ENCODE measurements at places on chromosomes 4 and X.

- no peak for DNase-seq
Observed at GRCh38 chr4:148787831-148788477, 345.7 kb upstream of the NR3C2 start.

DNA sequence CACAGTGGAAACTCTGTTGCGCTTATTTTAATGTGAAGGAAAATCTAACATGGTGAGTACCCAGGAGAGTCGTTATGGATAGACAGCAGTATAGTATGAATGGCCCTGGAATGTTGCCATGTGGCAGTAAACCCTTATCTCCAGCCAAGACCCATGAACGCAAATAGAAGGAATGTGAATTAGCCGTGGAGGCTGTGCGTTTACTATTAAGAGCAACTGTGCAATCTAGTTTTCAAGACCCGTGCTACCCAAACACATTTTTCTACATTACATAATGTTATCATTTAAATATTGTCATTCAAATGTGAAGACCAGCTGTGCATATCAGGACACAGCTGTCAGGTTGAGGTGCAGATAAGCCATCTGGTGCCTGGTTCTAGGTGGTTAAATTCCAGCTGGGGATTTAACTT is 13.3 kb upstream of the AGA start:
- no peak for DNase-seq

- no peak for DNase-seq
Observed at GRCh38 chrX:38961936-38962335, 160.7 kb downstream of the MID1IP1 start.

GRCh38 chr4:128528793-128529553 is 241.4 kb upstream of the PGRMC2 start:
- no peak for DNase-seq

DNA sequence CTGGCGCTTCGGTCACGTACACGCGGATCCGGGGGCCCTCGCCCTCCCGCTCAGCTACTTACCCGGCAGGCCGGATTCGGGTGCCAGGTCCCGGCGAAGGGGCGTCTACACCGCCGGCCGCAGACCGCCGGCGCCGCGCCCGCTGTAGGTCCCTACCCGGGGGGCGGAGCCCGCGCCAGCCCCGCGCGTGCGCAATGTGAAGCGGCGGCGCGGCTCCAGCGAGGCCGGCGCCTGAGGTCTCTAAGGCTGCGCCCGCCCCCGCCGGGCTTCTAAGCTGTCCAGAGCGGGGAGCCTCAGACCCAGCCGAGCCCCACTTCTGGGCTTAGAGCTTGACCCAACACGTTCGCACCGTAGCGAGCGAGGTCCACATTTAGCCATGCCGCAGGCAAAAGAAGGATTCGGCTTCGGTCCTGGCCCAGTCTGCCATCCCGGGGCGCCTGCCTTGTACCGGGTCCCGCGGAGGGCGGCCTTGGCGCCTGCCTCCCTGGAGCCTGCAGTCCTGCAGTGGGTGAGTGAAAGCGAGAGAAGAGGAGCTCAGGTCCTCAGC is at the start of gene ZNF518B:
Gene ZNF518B (minus strand): TSS at position 172 of the 547 bp plus-strand sequence. CDS start 11,098 bp downstream, outside the sequence.
- DNase-seq: peak; percentile 86

- no peak for DNase-seq
Observed at GRCh38 chrX:69961365-69962072, 88.2 kb downstream of the AWAT2 start.

GRCh38 chrX:56947699-56948098 is 47.6 kb downstream of the SPIN3 start:
- no peak for DNase-seq

DNA sequence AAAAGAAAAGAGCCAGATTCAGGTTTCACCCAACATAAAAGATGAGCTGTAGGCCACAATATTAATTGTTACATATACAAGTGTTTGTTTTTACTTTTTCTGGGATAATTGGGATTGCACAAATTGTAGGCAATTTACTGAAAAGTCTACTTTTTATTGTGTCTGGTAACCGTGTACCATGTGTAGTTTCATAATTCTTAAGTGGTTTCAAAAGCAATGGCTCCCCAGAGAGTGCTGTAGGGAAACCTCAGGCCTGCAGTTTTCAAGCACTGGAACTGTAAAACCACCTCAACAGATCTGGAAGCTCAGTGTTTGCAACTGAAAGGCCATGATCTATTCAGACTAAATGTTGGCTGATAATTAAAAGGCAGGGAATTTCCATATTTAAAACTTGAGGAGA is 53.9 kb upstream of the MMAA start:
- no peak for DNase-seq

DNA sequence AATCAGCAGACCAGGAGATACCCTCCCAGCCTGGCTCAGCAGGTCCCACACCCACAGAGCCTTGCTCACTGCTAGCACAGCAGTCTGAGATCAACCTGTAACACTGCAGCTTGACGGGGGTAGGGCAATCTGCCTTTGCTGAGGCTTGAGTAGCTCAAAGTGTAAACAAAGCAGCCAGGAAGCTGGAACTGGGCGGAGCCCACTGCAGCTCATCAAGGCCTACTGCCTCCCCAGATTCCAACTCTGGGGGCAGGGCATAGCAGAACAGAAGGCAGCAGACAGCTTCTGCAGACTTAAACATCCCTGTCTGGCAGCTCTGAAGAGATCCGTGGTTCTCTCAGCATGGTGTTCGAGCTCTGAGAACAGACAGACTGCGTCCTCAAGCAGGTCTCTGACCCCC is 15.1 kb upstream of the GABRA2 start:
- peak; percentile 66 for DNase-seq

GRCh38 chr4:8428288-8429097 is 12.0 kb downstream of the ACOX3 start:
- peak; percentile 97 for DNase-seq

DNA sequence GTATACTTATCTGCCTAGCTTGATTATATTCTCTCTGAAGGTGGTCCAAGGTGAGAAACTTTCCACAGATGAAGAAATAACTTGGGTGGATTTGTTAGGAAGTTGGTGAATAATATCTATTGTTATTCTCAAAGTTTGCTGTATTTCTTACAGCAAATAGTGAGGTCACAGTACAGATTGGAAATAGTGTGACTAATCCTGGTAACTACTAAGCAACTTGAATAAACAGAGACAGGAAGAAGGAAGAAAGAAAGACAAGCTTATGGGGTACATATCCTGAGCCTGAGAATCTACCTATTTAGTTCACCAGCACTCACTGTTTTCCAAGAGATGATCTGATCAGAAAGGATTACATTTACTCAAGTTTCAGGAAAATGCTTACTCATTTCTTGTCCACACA is 1416.1 kb downstream of the RPA4 start:
- DNase-seq: no peak

DNA sequence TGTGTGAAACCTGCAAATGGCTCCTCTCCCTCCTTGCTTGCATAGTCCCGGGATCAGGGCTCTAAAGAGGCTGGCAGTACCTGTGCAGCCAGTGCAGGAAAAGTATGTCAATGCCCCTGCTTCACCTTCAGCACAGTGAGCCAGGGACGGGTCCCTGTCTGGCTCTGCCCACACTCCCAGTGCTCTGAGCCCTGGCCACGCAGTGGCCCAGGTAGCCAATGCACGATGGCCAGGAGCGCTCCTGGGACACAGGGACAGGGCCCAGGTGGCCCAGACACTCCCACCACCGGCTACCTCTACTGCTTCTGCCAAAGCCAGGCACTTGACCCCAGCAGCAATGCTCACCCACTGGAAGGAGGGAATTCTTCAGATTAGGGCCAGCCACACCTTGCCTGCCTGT is 68.0 kb upstream of the MAGEA10 start:
- no peak for DNase-seq

- no peak for DNase-seq
Observed at GRCh38 chr4:153603258-153603657, 80.8 kb upstream of the TLR2 start.

DNA sequence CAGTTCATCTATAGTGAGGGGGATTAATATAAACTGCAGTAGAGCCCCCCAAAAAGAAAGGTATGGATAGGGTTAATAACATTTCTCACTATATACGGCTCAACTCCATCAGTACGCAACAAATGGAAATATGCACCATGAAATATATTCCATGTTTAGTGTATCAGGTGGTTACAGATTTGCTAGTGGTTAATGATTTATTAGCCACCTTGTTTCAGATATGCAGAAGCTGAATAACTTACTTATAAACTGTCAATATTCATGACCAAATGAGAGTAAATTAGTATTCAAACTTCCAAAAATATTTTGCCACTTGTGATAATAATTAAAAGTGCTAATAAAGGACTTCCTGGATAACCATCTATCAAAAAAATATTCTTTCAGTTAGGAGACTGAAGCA is 14.8 kb downstream of the AMTN start:
- no peak for DNase-seq

- DNase-seq: no peak
Observed at GRCh38 chrX:65600106-65600505, 65.5 kb upstream of the LAS1L start.

DNA sequence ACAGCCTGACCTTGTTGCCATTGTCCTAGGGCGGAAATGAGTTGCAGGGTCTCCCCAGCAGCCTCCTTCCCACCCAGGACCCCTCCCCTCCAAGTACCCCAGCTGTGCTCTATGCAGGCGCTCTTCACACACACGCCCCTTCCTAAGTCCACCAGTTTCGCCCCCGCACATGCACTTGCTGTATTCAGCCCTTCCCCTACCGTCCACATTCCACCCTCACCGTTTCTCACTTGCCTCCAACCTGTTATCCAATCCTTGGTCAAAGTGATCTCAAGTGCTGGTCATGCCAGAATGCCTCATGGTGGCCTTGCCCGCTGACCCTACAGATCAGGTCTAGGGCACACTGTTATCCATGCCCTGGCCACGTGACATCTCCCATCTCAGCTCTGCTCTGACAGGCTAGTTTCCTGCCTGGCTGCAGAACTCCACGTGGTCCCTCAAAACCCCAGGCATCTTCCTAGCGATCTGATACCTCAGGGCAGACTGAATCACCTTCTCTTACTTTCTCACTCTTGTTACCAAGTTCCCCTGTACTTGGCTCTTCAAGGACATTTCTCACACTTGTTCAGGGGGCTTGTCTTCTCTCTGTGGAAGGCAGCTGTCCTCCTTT is 39.7 kb downstream of the NSG1 start:
- DNase-seq: no peak

GRCh38 chrX:108121291-108121690 is 29.7 kb downstream of the ATG4A start:
- no peak for DNase-seq

GRCh38 chr4:5893004-5893580 is at the start of gene CRMP1:
TSS of gene CRMP1 (minus strand) at chr4:5893086. CDS start at chr4:5892969, 117 bp downstream.
- peak; percentile 87 for DNase-seq

DNA sequence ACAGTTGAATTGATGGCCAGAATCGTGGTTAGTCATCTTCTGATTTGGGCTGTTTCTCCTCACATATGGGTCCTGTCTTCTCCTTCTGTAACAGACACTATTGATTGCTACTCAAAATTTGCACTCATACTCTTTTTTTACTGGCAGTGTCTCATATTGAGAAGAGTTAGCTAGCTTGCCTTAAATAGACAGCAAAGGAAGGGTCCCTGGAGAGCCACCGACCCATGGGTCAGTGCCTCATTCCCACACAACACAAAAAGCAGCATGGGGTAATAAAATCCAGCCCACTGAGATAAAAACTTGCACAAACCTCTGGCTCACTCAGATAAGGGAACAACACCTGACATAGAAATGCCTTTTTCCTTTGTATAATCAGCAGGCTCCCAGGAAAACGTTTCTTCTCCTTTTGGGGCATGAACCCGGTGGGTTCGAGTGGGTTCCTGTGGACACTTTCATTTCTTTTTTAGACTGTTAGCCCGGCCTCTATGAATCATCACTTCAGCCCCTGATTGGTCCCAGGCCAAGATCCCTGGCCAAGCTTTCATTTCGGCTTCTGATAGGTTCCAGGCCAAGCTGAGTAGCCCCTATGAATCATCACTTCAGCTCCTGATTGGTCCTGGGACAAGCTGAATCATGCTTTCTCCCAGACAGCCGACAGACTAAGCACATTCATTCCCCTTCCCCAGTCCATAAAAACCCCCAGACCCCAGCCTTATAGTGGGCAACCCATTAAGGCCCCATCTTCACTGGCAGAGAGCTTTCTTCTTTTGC is 408.1 kb downstream of the DCAF12L2 start:
- no peak for DNase-seq

GRCh38 chrX:15404401-15405096 is 20.3 kb upstream of the VEGFD start:
- DNase-seq: no peak

GRCh38 chr4:86608757-86609375 is 14.8 kb downstream of the PTPN13 start:
- DNase-seq: no peak

- DNase-seq: no peak
Observed at GRCh38 chrX:42530027-42530426, 247.9 kb downstream of the PPP1R2C start.

- no peak for DNase-seq
Observed at GRCh38 chr4:19735012-19735411, 516.7 kb upstream of the SLIT2 start.

DNA sequence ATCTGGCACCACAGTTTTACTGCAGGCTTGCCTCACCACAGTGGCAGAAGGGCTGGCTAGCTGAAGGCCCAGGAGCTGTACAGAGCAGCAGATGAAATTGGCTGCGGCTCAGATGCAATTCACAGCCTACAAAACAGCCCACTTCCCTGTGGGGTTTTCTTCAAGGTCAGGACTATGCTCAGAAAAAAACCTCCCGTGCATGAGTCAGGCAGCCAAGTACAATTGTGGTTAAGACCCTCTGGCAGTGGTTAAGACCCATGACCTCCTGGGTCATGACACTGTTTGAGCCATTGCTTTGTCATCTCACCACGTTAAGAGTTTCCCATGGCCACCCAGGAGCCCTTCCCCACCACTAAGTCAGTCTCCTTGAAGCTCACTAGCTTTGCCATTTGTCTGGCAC is 276.3 kb downstream of the HNRNPD start:
- no peak for DNase-seq

DNA sequence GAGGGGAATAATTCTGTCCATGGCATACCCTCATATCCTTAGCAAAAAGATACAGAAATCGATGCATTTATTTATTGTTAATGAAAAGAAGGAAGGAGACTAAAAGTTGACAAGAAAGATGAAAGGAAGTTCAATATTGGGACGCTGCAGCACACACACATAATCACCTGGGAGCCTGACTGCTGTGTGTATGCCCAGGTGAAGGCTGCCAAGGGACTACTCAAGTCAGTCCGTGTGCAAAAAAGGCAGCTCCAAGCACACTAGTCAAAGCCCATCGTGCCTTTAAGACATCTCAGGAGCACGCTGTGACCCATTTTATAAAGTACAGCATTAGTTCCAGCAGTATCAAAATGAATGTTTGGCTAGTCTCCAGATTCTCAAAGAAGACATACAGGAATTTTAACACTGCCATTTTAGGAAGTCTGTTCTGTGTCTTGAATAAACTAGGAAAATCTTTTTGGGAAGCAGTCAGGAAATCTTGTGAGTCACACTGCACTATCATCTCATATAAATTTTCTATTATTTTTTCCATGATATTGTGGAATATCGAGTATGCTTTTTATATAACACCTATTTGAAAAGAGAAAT is 363.9 kb downstream of the GASK1B start:
- DNase-seq: no peak

Data from ecto neural progenitor cell (in vitro differentiated cells).